ENCODE measurements at places on chromosomes 7 and 10.

- no peak for DNase-seq
Observed at GRCh38 chr10:62456611-62457101, 82.5 kb downstream of the ZNF365 start.

DNA sequence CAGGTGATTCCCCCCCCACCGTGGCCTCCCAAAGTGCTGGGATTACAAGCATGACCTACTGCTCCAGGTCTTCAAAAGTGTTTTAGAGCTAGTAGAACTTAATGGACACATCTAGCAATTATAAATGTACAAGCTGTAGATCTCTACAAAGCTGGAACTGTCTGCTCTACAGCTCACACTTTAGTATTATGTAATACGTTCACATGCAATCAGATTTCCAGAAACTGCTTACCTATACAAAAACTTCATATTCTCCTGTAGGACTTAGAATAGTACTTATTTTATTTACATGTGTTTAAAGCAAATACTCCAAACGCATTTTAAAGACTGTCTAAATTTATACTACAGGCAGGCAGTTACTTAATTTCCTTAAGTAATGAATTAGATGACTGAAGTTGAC, 39.2 kb upstream of the ASL start:
- no peak for DNase-seq

DNA sequence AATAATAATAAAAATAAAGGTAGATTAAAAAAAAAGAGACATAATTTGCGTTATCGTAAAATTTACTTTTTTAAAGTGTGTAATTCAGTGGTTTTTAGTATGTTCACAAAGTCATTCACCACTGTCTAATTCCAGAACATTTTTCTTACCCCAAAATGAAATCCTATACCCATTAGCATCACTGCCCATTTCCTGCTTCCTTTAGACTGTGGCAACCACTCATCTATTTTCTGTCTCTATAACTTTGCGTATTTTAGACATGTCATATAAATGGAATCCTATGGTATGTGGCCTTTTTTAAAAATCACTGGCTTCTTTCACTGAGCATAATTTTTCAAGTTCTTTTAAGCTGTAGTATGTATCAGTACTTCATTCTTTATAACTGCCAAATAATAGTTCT, 53.6 kb downstream of the KAT6B start:
- no peak for DNase-seq

GRCh38 chr10:74963549-74963948, 137.1 kb downstream of the KAT6B start:
- DNase-seq = no peak

- DNase-seq = no peak
Observed at GRCh38 chr7:24709585-24710360, 47.5 kb downstream of the GSDME start.

- no peak for DNase-seq
Observed at GRCh38 chr7:42639930-42640329, 271.9 kb downstream of the C7orf25 start.

DNA sequence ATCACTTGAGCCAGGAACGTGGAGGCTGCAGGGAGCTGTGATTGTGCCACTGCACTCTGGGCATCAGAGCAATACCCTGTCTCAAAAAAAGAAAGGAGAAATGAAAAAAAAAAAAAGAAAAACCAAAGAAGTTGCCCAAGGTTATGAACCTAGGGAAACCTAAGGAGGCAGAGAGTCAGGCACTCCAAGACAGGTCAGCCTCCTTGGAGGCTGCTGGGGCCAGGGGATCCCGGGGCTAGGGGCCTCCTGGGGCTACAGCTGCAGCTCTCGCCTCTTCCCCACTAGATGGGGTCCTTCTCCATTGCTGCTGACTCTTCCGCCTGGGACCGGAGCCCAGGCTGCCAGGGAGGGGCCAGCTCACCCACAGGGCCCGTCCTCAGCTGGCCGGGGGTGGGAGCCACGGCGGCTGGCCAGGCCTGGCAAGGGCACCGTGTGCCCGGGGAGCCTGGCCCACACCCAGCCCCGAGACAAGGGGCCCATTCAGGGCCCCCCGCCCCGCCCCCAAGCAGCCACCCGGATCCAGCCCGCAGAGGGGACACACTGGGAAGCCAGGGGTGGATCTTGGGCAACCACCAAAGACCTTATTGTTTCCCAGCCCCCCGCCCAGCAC, 1.7 kb upstream of the SPACDR start:
- DNase-seq = no peak
